Dorsolateral prefrontal cortex (tissue), 122 donors: ENCODE measurements at places on chromosomes 7 and 10. TPM values are rescaled to one million over a fixed set of nuclear protein-coding genes. Genes with fewer than 3 reads are reported as not detected.

DNA sequence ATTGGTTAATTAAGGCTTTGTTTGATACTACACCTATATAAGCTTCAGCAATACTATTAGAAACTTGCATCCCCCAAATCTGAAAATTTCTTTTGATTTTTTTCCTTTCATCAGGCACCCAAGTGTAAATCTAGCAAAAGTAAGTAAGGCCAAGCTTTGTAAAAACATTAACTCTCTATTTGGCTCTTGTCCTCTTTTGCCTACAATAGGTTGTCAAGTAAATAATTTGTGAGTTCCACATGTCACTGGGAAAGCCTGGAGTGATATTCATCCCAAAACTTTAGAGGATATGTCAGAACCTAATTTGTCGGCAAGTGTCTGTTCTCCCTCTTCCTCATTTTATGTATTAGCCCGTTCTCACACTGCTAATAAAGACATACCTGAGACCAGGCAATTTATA lies 492.4 kb downstream of the IPMK start:
- no peak for DNase-seq

AHCYL2 gene
- 99.9 TPM for total RNA-seq

NEURL1 gene
- 71.0 TPM for total RNA-seq

GRCh38 chr10:64465653-64466052 lies 944.5 kb downstream of the REEP3 start:
- no peak for DNase-seq

GRCh38 chr10:22054961-22055360 lies 51.4 kb upstream of the DNAJC1 start:
- DNase-seq: no peak

GRCh38 chr7:74542558-74543117 lies 88.9 kb downstream of the GTF2IRD1 start:
- DNase-seq: peak; percentile 54

DNA sequence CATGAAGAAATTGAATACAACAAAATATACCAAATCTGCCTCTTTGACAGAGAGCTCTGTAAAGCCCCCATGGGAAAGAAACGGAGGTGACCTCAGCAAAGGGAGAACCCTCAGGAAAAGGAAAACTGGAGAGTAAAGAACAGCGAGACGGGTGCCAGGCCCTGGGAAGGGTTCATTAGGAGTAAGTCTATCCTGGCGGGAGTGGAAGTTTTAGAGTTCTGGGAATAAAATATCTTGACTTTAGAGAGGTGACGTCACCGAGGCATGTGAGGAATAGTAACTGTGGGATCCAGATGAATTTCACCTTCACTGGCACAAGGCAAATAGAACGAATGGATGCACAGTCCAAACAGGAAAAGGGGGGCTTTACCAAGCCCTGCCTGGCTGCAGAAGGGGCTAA lies 362.8 kb upstream of the IGFBP3 start:
- DNase-seq: no peak
